Right cardiac atrium (tissue), 5 donors: ENCODE measurements at places on chromosomes 5 and 9. TPM values are rescaled to one million over a fixed set of nuclear protein-coding genes. Genes with fewer than 3 reads are reported as not detected.

Gene C9orf50
- not detected for total RNA-seq

Gene NUTM2F
- total RNA-seq, result not detected

Gene FOXE1
- total RNA-seq, result not detected

Gene NRARP
- total RNA-seq, result 9.0 TPM

Gene SH3GL2
- total RNA-seq, result not detected

Gene ANKRD31
- 0.06 TPM for total RNA-seq

Gene DMRT3
- not detected for total RNA-seq

Gene PURA
- total RNA-seq, result 37.1 TPM

Gene SOX30
- 0.35 TPM for total RNA-seq

Gene OR1Q1
- total RNA-seq, result not detected

Gene SLC34A1
- total RNA-seq, result not detected

Gene IPO11
- total RNA-seq, result 30.3 TPM

Gene FYB1
- 6.5 TPM for total RNA-seq

Gene IFNB1
- not detected for total RNA-seq

Gene GFI1B
- 0.46 TPM for total RNA-seq

Gene ADGRD2
- 0.15 TPM for total RNA-seq

Gene SPRY4
- total RNA-seq, result 14.1 TPM

Gene RELL2
- 1.2 TPM for total RNA-seq

Gene PCDHGA9
- total RNA-seq, result 3.7 TPM
